SJSA1 (cell line): ENCODE measurements at places on chromosomes 3 and 15. TPM values are rescaled to one million over a fixed set of nuclear protein-coding genes. Genes with fewer than 3 reads are reported as not detected.

GRCh38 chr3:57983734-57984518 is 24.3 kb upstream of the FLNB start:
- DNase-seq: peak; percentile 75

The GCHFR gene
- 0.22 and 1.4 TPM in 2 replicates for total RNA-seq

GRCh38 chr3:111884411-111885018 is 25.4 kb downstream of the PHLDB2 start:
- no peak for DNase-seq

GRCh38 chr3:2849092-2849491 is 261.1 kb downstream of the IL5RA start:
- no peak for DNase-seq

The ZBED2 gene
- not detected in 2 replicates for total RNA-seq

The ZBTB38 gene
- 52.1 and 75.7 TPM in 2 replicates for total RNA-seq

DNA sequence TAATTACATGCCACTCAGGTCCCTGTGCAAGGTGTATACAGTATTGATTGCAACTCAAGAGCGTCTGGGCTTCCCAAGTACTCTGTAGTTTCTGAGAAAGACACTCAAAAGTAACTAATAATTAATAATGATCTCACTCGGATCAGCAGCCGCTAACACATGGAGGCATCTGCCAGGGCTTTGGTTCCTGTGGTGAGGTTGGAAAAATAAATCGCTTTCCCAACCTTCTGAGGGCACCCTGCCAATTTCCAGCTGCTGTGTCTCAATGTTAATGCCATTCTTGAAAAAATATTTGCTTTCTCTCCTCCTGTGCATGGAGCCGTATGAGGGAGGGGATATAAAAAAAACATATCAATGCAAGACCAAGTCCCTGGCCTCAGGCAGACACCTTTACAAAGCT is 116.5 kb upstream of the SLC2A2 start:
- DNase-seq: no peak

GRCh38 chr15:95990833-95991232 is 339.7 kb upstream of the NR2F2 start:
- no peak for DNase-seq

DNA sequence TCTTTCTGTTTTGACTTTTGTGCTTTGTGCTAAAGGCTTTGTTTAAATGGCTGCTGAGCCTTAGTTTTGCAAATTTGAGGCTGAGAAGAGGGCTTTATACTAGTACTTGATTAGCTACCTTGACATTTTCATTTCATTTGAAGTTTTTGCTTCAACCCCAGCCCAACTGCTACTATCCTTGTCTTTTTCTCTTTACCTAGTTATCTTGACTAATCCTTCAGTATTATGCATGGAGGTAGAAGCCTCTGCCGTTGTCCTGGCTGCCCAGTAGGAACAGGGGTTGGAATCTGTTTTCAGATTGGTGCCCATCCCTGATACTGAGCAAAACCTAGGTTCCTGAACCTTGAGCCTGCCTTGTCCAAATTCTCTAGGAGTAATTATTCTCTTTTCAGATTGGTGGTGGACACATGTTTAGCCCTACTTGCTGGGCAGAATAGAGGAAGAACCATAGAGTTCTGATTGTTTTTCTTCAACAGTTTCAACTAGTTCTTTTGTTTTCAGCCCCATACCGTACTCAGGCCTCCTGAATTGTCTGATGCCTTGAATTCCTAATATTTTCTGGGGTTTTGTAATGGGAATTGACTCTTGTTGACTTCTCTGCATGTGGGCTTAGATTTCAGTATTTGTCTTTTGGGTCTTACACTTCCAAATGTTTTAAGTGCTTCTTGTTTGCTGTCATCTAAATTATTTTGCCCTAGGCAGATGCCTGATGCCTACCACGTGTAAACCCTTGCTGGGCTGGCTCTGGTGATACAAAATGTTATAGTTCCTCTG is 143.2 kb downstream of the DOCK3 start:
- DNase-seq: no peak

DNA sequence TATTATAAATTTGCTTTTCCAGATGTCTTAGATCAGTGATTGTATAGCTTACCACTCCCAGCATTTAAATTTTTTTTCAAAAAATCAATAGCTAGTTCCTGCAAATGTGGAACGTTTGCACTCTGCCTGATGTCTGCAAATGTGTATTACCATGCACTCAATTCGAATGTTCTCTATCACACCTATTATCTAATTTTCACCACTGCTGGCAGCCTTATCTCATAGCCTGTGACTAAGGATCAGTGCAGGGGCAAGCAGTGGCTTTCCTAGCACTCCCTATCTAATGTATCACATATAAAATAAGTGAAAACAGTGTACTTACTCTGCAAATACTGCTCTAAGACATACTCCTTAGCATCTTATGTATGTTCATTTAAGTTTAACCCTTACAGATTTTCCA is 196.3 kb upstream of the PLSCR5 start:
- DNase-seq: no peak
